ENCODE measurements at places on chromosomes 12 and 14. TPM values are rescaled to one million over a fixed set of nuclear protein-coding genes. Genes with fewer than 3 reads are reported as not detected.

The TXNRD1 gene
- total RNA-seq: 1,205 TPM

The CLEC4C gene
- total RNA-seq: not detected

The KRT71 gene
- not detected for total RNA-seq

The CYP27B1 gene
- total RNA-seq: 1.8 TPM

The GRIP1 gene
- 16.0 TPM for total RNA-seq

The NFE2 gene
- total RNA-seq: 1.5 TPM

The C12orf50 gene
- total RNA-seq: not detected

The TUBA1C gene
- total RNA-seq: 490 TPM

The LRRC10 gene
- not detected for total RNA-seq

DNA sequence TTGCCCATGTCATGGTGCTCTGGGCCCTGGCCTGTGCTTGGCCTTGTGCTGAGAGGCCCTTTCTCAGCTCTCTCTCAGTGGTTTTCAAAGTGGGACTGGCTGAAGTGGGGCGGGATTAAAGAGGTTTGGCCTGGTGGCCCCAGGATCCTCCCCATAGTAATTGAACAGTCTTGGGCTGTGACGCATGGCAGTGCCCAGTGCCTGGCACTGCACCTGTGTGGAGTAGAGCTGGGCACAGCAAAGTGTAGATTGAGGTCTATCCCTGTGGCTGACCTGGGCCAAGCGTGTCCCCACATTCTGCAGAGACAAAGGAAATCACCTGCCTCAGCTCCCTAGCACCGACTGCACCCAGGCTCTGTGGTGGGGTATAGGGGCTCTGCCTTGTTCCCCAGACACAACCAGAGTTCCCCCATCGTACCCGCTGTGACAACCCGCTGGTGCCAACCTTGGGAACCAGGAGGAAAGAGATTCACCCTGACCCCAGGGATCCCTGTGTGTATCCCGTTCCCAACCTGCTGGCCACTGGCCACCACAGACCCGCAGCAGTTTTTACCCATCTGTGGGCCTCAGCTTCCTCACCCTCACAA is 9.9 kb upstream of the CYP46A1 start:
- DNase-seq: no peak

DNA sequence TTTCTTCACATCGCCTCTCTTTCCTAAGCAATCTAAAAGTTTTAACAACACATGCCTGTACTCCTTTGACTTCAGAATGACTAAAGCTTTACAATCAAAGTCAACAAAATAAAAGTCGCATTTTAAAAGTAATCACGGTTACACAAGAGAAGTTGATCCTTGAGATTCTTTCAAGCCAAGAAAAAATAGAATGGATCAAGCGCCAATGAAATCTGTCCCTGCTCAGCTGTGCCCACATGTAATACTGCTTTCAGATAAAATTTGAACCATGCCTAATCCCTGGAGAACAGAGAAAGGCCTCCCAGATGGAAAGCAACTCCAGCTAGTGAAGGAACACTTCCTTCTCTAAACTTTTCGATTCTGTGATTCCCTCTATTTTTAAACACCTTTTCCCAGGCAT is 113.1 kb downstream of the FBXL14 start:
- DNase-seq: no peak

- DNase-seq: no peak
Measured at GRCh38 chr12:98449584-98449983, 65.8 kb upstream of the TMPO start.

DNA sequence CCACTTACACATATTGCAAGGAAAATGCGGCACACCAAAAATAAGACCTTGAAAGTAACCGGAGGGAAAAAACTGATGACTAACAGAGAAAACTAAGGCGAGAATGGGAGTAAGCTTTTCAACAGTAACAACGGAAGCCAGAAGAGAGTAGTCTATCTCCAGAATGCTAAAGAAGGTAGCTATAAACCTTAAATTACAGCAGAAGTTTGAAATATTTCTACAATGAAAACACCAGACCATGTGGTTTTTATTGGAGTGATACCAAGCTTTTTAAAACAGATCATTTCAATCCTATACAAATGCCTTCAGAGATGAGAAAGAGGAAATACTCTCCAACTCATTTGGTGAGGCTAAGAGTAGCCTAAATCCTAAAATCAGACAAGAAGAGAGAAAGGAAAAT is 209.5 kb downstream of the ANO6 start:
- no peak for DNase-seq

GRCh38 chr14:62216121-62216520 is 453.9 kb downstream of the SNAPC1 start:
- no peak for DNase-seq

GRCh38 chr12:23949348-23950209 is at the start of gene SOX5:
SOX5 (minus strand) TSS chr12:23949670; CDS start chr12:23949601, 69 bp downstream.
- DNase-seq: no peak

DNA sequence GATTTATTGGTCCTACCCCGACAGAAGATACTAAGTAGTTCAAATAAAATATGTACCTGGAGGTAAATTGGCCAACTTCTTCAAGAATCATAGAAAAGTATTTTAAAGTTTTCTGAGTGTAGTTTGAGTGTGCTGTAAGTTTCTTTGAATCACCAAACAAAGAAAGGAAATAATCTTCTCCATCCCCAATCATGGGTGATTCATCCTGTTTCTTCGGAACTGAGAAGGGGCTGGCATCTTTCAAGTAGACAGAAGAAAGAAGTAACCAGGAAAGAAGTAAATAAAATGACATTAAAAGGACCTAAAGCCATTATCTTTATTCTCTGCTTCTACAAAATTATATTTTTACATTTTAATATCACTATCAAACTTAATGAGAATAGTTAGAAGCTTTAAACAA is 6.8 kb downstream of the LMNTD1 start:
- no peak for DNase-seq

DNA sequence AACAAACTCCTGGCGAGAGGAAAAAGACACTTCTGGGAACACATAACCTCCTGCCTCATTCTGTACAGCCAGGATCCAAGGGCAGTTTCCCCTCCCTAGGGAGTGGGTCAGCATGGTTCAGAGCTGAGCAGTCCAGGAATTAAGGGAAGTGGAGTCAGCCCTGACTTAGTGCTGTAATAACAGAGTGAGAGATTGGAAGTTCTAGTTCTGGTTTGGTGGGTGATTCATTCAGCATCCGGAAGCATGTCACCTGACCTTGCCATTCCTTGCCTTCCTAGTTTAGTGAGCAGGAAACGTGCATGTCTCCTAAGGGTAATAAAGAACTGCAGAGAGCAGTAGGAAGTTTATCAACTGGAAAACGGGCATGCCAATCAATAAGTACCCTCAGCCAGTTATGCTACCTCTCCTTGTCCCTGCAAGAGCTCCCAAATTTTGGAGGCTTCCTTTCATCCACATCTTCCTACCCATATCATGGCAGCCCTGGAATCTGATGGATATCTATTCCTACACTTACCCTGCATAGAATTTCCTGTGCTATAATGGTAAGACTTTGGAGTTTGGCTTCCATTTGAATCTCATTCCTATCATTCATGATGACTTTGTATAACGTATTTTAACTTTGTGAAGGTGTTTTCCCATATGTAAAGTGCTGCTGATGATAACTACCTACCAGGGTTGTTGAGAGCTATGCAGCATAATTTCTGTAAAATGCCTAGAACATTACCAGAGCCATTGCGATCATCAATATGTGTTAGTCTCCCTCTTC is 28.5 kb upstream of the MAGOHB start:
- peak; percentile 18 for DNase-seq

GRCh38 chr12:100138803-100139098 is 3.9 kb downstream of the BLTP3B start:
- DNase-seq: no peak

DNA sequence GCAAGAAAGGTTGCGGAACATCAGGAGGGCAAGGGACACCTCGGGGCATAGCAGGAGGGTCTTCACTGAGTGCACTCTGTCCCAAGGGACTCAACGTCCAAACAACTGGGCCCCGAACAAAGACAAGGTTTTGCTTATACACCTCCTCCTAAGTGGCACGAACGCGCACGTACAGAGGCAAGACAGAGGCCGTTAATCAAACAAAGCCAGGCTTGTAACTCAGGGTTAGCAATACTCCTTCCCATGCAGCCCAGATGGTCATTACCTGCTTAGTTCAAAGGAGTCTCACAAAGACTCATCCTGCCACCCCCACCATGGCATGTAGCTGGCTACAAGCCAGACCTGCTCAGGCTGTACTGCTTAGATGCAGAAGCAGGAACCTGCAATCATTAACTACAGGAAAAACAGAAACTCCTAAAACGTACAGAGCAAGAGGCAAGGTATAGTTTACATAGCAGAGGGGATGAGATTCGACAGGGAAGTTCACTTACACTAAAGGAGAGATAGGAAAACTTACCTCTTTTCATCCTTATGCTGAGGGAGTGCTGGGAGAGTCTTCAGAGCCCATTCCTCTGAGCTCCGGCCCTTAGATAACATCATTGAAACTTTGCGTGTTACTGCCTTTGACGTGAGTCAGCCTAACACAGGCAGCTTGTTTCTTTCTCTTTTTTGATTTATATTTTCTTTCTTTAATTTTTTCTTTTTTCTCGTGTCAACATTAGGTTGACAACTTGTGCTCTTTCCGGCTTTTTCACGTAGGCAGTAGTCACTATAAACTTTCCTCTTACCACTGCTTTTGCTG is 1319.1 kb downstream of the TMEM121 start:
- DNase-seq: no peak

GRCh38 chr12:110234755-110235154 is 46.3 kb upstream of the ATP2A2 start:
- no peak for DNase-seq

DNA sequence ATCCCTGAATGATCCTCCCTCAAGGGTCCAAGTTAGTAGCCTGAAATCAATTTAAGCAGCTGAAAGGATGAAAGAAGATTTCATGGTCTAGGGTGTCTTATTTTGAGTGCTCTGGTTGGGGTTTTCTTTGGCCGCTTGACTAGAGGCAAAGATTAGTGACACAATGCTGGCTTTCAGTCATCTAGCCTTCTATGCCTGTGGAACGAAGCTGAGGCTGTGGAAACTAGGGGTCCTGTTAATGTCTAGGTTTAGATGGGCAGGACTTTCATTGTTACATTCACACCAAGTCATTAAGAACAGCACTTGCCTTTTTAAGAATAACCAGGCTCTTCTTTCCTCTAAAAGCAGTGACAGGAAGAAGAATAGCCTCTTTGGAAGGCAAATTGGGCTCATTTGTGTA is 253.8 kb upstream of the E2F7 start:
- DNase-seq: no peak

DNA sequence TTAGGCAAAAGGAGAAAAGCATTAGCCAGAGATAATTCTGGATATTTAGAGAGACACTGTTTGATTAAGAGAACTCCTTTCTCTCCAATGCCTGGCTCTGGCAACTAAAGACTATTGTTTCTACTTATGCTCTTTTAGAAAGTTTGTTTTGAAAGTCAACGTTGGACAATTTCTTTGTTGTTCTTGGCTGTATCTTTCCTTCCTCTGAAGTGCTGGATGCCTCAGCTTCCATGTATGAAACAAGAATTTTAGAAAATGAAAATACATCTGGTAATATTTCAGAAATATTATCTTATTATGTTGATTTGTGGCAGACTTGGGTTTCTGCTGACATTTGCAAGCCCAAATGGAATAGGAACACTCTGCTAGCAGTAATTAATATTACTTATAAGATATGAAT is 382.6 kb downstream of the SNAPC1 start:
- DNase-seq: no peak

GRCh38 chr12:64181430-64182291 is 40.4 kb downstream of the KICS2 start:
- peak; percentile 58 for DNase-seq

GRCh38 chr12:68745376-68745903 is 536 bp upstream of the SLC35E3 start:
- no peak for DNase-seq

GRCh38 chr12:89155826-89156225 is 196.5 kb downstream of the DUSP6 start:
- no peak for DNase-seq

DNA sequence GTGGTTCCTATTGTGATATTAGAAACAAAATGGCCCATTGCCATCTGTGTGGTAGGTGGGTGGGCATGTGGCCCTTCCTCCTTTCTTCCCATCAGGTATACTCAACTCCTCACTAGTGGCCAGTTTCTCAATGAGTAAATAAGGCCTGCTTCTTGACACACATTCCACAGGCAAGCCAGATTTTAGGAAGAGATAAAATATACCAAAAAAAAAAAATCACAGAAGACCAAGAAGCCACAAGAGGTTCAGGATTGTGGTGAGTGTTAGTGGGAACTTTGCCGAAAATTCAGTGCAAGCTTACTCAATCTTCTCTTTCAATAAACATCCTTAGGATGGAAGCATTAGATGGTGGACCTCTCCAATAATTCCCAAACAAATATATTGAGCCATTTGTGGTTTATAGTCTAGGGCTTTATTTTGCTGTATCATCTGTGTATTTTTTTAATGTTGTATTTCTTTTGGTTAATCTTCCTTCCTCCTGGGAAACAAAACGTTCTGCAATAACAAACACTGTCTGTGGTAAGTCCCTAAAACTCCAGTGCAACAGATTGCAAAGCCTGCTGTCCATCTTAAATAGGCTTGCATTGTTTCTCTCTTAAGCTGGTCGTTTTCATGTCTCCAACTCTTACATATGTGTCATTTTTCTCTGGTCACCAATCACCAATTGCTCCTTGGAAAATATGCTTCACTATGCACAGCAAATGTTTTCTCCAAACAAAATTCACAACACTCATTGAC is 289.9 kb upstream of the KITLG start:
- no peak for DNase-seq

- DNase-seq: no peak
Measured at GRCh38 chr14:93115821-93116675, at the start of gene ITPK1. ITPK1 (minus strand) TSS chr14:93115925; CDS start chr14:93115163, 762 bp downstream.

DNA sequence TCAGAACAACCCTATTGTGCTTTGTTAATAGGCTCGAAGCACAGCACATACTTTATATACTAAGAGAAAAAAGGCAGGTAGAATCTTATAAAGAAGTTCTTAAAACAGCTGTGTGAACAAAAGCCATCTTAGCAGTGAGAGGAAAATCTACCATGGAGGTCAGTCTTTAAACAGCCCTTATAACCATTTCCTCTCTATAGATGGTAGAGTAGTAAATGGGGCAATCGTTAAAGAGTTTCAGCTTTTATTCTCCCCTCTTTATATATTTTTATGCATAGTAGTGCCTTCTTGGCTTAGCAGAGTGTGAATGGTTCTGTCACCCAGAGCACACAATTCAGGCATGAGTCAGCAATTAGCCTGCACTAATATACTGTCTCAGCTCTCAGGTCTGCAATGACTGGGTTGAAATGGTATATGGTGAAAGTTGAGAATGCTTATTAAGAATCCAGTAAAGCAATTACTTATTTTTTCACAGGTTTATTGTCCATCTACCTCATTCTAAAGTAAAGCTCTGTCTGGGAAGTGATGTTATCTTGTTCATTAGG is 305.0 kb downstream of the NELL2 start:
- DNase-seq: no peak

GRCh38 chr12:643475-644302 is 19.6 kb downstream of the NINJ2 start:
- DNase-seq: peak; percentile 36

Measured in PC-9 (cell line).